ENCODE measurements at places on chromosomes 12 and 14. TPM values are rescaled to one million over a fixed set of nuclear protein-coding genes. Genes with fewer than 3 reads are reported as not detected.

GRCh38 chr12:52585066-52585465, 11.4 kb upstream of the KRT74 start:
- no peak for DNase-seq

Gene DEGS2
- 91.4 TPM for total RNA-seq

- DNase-seq, result no peak
Measured at GRCh38 chr14:39310051-39310450, 76.3 kb downstream of the MIA2 start.

- DNase-seq, result no peak
Measured at GRCh38 chr12:114412825-114413749, 7.1 kb upstream of the TBX5 start.

GRCh38 chr12:7376196-7376595, 67.8 kb downstream of the CD163L1 start:
- no peak for DNase-seq
